ENCODE measurements at places on chromosomes 2 and 18.

GRCh38 chr2:30566631-30567030 lies 119.6 kb downstream of the LCLAT1 start:
- DNase-seq, result no peak

DNA sequence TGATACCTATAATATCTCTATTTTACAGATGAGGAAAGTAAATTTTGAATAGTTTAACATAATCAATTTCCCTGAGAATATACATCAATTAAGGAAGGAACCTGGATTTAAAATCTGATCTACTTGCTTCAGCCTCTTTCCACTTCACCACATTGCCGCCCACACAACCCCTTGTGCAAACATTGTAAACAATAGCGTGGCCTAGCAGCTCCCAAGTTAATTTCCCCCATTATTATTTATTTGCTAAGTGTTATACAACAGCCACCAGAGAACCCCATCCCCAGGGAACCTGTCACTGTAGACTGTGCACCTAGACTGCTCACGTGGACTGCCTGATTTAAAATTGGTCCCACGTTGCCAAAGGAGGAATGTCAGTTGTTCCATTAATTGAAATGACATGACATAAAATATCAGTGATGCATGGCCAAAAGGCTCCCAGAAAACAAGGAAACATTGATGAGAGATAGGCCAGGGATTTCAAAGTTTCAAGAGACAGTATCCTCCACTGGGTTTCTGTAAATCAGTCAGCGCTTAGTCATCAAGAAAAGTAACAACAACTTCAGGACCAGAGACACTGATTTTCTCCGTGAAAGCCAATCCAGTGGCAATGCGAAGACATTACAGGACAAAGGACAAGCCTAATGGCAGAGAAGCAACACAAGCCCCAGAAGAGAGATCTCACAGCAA lies 41.3 kb downstream of the SCG2 start:
- no peak for DNase-seq

DNA sequence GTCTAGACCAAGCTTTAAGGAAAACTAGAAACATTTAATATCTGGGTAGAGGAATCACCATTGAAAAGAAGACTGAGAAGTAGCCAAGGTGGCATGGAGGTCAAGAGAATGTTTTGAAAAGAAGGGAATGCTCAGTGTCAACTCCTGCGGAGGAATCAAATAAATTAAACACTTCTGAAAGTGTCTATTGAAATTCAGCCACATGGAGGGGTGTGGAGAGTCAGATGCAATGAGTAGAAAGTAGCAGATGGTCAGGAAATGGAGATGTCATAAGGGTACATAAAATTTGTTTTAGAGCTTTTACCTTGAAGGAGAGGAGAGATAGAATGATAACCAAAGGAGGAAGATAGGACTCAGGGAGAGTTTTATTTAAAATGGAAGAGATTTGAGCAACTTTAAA lies 35.1 kb downstream of the NLRC4 start:
- no peak for DNase-seq

DNA sequence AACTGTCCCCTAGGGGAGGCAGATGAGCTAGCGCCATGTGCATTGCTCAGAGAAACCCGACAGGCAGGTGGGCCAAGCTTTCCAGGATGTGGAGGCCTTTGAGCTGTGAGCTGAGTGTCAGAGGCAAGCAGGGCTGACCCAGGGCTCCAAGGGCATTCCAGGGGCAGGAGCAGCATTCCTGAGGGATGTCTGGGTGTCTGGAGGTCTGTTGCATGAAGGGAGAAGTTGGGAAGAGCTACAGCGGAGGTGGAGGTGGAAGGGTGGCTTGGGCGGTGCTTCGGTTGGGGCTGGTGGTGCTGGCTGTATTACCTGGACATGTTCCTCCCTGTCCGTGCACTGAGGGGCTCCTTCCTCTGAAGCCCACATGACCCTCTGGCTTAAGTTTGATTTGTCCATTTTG lies 102.8 kb downstream of the RNF144A start:
- DNase-seq, result no peak

DNA sequence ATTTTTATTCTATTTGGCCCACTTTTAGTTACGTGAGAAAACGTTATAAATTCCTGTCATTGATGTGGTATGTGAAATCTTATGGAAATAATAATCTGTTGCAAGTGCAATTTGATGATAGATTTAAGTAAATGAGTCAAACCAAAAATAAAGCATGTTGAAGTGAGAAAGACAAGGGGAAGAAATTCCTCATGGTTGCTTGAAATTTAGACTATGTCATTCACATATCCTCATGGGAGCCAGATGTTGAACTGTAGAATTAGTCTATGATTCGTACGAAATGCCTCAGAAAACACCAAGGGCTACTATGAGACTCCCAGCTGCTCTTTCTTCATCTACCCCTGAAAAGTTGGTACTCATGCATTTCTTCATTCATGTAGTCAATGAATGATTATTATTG lies 55.7 kb downstream of the KLHL14 start:
- no peak for DNase-seq

- no peak for DNase-seq
These were observed 4.8 kb downstream of the ZNF638 start for GRCh38 chr2:71336384-71336783.

GRCh38 chr18:2901423-2901985 lies 54.7 kb downstream of the EMILIN2 start:
- DNase-seq, result no peak
